ENCODE measurements at places on chromosomes 12 and 14. TPM values are rescaled to one million over a fixed set of nuclear protein-coding genes. Genes with fewer than 3 reads are reported as not detected.

GRCh38 chr12:84408936-84409335, 503.7 kb downstream of the SLC6A15 start:
- no peak overlapping the region for H3K4me3 ChIP-seq
- H3K4me1 ChIP-seq, result no peaks in the 10 kb centered on the region
- H3K27me3 ChIP-seq, result no peaks in the 10 kb centered on the region
- H3K27ac ChIP-seq, result no peak overlapping the region
- no peaks in the 10 kb centered on the region for H3K36me3 ChIP-seq

DNA sequence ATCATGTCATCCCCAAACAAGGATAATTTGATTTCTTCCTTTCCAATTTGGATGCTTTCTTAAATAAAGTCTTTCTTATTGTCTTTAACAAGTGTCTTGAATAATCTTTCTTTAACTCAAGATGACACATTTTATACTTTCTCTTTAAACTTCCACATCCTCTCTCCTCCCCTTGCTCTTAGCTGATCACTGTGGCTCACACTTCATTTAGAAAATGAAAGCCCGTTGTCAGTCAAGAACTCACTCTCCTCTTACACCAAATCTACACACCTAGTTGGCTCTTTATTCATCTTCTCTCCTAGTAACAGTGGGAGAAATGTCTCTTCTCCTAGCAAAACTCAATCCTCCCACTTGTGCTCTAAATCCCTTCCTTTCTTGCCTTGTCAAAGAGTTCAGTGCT, 10.4 kb upstream of the RMST start:
- H3K27ac ChIP-seq, result no peak overlapping the region
- H3K4me3 ChIP-seq, result no peak overlapping the region
- DNase-seq, result no peak
- no peaks in the 10 kb centered on the region for H3K4me1 ChIP-seq
- H3K27me3 ChIP-seq, result no peaks in the 10 kb centered on the region

The KRT83 gene
- total RNA-seq, result not detected

- H3K4me1 ChIP-seq, result no peaks in the 10 kb centered on the region
- H3K27ac ChIP-seq, result no peak overlapping the region
- H3K36me3 ChIP-seq, result no peaks in the 10 kb centered on the region
- H3K4me3 ChIP-seq, result no peak overlapping the region
- no peaks in the 10 kb centered on the region for H3K27me3 ChIP-seq
Observed at GRCh38 chr12:122435186-122435585, 12.7 kb upstream of the CLIP1 start.

The HOXC12 gene
- total RNA-seq, result not detected

GRCh38 chr14:104558231-104559027, 21.1 kb upstream of the C14orf180 start:
- H3K36me3 ChIP-seq, result no peaks in the 10 kb centered on the region
- H3K27ac ChIP-seq, result no peak overlapping the region
- H3K4me3 ChIP-seq, result no peak overlapping the region
- no peak for DNase-seq

DNA sequence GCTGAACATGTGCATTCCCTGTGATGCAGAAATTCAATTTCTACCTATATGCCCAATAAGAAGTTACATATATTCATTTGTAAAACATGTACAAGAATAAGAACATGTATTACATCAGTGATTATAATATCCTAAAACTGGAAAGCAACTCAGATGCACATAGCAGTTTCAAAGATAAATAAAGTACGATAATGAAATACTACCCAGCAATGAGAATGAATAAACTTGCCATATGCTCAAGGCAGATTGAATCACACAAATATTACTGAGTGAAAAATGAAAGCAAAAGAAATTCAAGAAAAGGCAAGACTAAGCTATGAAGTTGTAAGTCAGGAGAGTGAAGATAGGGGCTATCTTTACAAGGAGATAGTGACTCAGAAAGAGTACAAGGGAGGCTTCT, 345.3 kb upstream of the OR4E1 start:
- H3K4me1 ChIP-seq, result no peaks in the 10 kb centered on the region
- H3K36me3 ChIP-seq, result no peaks in the 10 kb centered on the region
- H3K27ac ChIP-seq, result no peak overlapping the region
- no peaks in the 10 kb centered on the region for H3K27me3 ChIP-seq
- no peak for DNase-seq

DNA sequence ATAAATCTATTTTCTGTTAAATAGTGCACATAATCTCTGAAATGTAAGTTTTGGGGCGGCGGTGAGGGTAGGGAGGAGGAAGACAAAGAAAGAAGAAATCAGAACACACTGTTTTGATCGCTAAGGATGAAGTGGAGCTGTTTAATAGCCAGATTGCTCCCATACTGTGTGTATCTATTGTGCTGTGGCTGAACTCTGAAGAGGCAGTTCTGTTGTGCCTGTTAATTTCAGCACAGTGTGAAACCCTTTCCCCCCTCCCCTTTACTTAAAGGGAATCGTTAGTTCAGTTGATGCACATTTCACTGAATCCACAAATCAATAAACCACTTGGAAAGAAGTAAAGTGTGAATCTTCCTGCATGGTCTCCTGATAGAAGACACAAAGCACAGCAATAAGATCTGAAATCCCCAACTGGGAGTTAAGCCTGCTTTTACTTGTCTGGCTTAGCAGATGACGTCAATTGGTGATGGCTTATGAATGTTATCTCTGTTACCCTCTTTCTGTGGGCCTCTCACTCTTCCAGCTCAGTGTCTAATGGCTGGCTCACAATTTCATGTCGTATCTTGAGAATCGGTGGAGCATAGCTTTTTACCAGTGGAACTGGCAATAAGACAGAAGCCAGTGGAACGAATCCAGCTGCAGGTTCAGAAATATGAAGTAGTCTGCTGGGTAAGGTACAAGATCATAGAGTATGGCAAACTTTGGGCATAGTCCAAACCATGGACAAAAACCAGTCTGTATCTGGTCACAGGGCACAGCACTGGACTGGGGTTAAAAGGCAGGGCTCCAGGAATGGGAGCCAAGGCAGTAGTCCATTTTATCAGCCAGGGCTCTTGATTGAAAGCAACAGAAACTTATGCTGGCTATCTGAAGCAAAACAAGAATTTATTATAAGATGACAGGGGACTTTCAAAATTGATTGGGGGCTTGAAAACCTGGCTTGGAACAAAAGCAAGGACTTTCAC, 413.5 kb upstream of the SEL1L start:
- DNase-seq, result no peak
- no peaks in the 10 kb centered on the region for H3K27me3 ChIP-seq
- H3K27ac ChIP-seq, result no peak overlapping the region
- H3K4me3 ChIP-seq, result no peak overlapping the region

Data from CD4-positive, CD25-positive, alpha-beta regulatory T cell (primary cell).